Right hindlimb (tissue), 1 donor: ENCODE measurements at places on chromosomes 3 and 15.

DNA sequence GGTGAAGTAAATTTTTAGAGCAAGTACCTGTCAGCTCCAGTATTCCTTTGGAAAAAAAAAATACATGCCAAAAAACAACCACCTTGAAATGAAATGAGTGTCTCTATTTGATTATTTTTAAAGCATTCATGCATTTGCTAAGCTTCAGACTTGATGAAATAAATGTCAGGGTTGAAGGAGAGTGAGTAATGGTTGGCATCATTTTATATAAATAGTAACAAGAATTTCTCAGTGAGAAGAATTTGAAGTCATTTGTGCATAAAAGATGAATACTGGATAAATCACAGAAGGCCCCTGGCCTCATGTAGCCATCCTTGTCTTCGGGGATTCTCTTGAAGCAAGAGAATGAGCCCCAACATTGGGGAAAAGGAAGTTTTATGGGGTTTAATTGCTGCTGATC, 318.4 kb downstream of the LPP start:
- no peak for DNase-seq

GRCh38 chr15:34853001-34853758, 57.8 kb upstream of the ACTC1 start:
- no peak for DNase-seq

DNA sequence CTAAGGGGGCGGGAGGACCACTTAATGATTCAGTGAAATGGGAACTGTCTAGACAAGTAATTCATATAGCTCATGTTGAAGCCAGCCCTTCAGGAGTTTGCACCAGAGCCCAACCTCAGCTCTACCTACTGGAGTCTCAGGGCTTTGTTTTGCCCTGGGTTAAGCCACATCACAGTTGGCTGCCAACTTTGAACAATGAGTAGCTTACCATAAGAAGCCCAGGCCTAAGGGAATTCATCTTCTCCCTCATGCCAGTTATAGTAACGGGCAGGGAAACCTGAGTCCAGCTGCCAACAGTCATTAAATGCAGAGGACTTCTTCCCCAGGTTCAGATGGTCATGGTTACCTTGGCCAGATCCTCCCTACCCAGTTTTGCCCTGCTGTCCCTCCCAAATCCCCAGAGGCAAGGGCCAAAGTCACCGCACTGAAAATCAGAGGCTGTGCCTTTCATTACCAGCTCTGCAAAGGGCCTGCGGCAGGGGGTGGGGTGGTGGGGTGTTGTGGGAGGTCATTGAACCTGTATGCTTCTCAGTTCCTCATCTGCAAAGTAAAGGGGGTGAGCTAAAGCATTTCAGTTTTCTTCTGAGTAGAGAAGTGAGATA, 302.2 kb upstream of the NR2E3 start:
- DNase-seq = no peak

GRCh38 chr3:132405188-132405587, 12.1 kb upstream of the DNAJC13 start:
- DNase-seq = no peak

GRCh38 chr3:61417352-61417751, 144.0 kb upstream of the PTPRG start:
- peak; percentile 20 for DNase-seq

GRCh38 chr3:38455639-38456430, 2.1 kb downstream of the ACVR2B start:
- DNase-seq = no peak

DNA sequence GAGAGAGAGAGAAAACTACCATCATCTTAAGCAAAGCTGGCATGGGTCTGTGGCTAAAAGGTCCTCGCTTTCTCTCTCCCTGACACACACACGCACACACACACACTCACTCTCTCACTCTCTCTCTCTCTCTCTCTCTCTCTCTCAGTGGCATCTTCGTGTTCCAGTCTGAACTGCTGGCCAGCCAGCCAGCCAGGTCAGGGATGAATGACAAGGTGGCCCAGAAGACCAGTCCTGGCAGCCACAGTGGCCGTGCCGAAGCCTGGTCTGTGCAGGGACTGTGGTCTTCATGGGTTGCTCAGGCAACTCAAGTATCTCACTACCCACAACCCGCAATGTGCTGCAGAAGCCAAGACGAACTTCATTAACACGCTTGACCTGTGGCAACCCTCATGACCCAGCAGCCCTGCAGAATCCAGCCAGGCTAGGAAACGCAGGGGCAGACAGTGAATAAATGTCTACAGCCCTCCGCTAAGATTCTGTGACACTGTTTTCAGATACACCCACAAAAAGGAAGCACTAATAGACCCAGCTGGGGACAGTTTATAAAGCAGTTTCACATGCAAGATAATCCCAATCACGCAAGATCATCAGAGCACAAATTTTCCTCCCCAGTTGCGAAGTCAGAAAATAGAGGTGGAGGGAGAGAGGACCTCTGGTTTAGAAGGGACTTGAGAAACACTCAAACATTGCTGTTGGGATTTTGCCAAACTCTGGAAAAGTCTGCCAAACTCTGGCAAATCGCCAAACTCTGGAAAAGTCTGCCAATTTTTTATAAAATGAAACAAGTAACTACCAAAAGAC, 66.4 kb downstream of the XXYLT1 start:
- DNase-seq = no peak

DNA sequence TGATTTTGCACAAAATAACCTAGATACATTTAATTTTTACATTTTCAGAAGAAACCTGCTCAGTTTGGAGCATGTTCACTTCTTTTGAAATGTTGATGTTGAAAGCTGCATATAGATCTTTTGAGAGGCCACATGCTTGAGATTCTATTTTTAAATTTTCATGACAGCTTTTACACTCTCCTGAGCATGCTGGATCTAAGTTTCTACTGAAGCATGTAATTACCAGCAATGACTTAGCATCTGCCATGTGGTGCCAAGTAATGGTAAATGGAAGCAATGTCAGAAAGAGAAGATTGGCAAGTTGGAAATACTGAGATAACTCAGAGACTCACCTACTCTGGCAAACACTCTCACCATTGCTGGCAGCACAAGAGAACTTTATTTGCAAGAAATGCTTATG, 310.6 kb downstream of the NSUN3 start:
- DNase-seq = no peak

DNA sequence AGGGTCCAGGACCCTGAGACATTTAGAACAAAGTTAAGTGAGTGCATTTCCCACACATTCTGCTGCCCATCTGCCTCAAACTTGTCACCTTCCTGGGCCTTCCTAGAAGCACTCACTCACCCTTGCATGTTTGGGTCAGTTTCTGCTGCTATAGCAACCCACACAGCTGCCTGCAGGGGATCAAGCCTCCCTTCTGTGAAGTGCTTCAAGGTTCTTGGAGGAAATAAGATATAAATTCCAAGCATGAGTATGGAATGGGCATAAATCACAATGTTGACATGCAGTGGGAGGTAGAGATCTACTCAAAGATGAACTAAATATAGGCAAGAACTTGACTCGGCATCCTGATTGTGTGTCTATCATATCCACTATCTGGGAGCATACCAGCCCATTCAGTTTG, 140.4 kb downstream of the SLC9A9 start:
- no peak for DNase-seq

DNA sequence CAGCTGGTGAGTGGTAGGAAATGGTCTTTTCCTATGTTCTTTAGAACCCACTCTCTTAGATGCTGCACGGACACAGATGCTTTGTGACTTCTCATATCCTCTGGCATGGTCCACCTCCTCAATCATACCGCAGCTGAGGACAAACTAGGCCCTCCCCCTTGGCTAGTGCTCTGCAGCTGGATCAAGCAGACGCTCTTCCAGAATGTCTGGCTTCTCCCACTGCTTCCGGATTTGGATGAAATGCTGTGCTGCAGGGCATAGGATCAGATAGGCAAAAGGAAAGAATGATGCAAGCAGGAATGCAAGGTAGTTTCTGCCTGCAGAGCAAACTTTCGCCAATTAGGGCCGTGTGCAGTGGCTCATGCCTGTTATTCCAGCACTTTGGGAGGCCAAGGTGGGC, 75.7 kb upstream of the SLC4A7 start:
- peak; percentile 86 for DNase-seq

GRCh38 chr3:178182337-178182779, 353.9 kb upstream of the KCNMB2 start:
- peak; percentile 27 for DNase-seq

DNA sequence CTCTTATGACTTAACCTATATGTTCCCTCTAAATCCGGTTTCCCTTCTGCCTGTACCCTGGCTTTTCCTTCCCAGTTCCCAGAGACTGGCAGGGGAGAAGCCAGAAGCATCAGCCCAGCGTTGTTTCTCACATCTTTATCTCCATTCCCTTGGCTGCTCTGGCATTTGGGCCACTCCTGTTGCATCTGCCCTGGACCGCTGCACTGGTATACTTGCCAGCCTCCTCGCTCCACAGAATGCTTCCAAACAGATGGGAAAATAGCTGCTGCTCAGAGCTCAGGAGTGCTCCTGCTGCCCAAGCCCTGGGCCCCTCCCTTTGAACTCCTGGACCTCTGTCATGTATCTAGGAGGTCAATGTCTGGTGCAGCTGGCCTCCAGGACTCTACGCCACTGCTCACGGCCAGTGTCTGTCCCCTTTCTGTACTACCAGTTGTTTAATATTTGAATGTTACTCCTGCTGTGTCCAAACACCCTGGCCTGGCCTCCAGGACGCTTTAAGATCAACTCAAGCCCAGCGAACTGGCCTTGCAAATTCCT, 6.8 kb downstream of the SPINT1 start:
- DNase-seq = no peak

GRCh38 chr3:45960289-45960688, 17.0 kb downstream of the CXCR6 start:
- no peak for DNase-seq

- no peak for DNase-seq
Measured at GRCh38 chr15:52259503-52259902, 36.1 kb downstream of the MYO5C start.

GRCh38 chr3:127747066-127747465, 74.3 kb downstream of the ABTB1 start:
- DNase-seq = no peak

- DNase-seq = no peak
Measured at GRCh38 chr3:78951342-78951945, 816.4 kb downstream of the ROBO1 start.

DNA sequence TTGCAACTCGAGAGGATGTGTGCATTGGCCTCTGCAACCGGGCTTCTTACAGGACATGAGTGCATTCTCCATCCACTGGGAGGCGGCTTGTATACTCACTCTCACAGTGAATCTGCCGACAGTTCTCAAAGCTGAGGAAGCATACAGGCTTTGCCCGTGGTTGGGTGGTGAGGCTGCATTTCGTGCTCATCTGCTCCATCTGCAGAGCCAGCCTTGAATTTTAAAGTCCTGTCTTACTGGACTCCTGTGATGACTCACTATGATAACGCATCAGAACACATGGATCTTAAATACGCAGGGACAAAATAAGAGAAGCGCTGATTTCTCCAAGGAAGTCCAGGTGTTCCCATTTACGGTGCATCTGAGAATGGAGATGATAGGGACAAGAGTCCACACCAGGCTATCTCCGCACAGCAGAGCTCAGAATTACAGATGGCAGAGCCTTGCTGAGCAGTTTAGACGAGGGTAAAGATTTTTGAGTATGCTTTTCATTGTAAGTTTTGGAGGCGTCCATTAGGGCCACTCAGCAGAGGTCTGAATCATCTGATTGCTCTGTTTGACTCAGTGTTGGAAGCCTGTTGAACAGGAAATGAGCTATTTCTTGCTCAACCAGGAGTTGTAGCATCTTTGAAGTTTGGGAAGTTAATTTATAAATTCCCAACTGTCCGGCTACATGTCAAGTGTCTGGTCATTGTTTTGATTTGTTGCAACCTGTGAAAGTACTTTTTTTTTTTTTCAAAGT, 87.1 kb downstream of the GABRG3 start:
- DNase-seq = no peak

GRCh38 chr3:9806688-9807589, 3.1 kb upstream of the TTLL3 start:
- DNase-seq = no peak

DNA sequence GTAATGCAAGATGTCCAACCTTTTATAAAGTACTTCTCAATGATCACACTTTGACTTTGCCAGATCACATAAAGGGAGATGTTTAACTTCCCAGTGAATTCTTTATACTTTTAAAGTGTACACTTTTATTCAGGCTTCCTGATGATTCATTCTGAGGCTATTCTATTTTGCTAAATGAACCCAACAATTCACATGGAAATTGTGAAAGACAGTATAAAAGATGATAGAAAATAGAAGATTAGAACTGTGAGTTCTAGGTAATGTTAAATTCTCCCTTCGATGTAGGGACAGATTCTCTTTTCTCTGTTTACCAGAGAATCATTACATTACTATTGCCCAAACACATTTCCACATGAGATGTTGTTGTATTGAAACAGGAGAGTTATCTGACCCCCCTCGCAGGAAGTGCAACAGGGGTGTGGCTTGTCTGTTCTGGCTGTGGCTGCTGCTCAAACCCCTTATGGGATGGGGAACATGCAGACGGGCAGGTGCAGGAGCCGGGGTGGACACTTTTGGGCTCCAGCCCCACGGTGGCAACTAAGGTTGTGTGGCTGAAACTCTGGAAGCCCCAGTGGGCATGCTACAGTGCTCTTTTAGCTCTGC, 131.3 kb upstream of the LRTM1 start:
- no peak for DNase-seq

- DNase-seq = peak; percentile 59
Measured at GRCh38 chr15:63019511-63020109, 22.9 kb upstream of the TPM1 start.

GRCh38 chr3:12810961-12811360, 14.5 kb downstream of the CAND2 start:
- DNase-seq = no peak

DNA sequence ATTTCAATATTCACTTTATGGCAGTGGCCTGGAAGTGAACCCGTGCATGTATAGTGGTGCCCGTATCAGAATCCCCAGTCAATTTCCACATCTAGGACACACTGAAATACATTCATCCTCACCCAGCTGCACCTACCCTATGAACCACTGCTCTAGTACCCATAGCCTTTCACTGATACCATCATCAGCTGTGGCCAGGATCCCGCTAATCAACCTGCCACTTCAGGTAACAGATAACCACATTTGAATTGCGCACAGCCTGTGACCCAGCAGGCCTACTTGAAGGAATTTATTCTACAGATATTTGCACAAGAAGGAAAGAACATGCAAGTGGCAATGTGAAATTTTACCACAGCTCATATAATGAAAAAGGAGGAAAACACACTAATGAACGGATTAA, 161.0 kb upstream of the CCDC54 start:
- DNase-seq = no peak

- no peak for DNase-seq
Measured at GRCh38 chr15:40003116-40003916, 35.7 kb downstream of the SRP14 start.

GRCh38 chr15:52427804-52428203, 100.9 kb downstream of the MYO5A start:
- DNase-seq = no peak

DNA sequence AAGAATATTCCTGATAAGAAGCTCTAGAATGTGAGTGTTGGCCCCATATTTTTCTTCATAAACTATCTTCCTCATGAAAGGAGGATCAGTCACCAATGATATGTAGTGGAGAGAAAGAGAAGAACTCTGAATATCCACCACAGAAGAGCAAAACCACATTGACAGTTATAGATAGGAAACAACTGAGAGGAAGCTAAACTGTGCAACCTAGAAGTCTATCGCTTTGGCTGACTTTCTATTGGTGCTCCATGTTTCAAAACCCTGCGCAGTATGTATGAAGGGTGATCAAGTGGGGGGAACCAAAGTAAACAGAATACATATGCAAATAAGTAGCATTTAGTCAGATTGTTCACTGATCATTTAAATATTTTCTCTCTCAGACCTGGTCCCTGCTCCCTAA, 41.0 kb upstream of the ZNF280D start:
- DNase-seq = no peak

- DNase-seq = no peak
Measured at GRCh38 chr15:61315471-61315870, 86.4 kb upstream of the RORA start.
